ENCODE measurements at places on chromosomes 2 and 18.

- peak; percentile 12 for DNase-seq
Measured at GRCh38 chr2:203185864-203186263, 53.0 kb upstream of the CYP20A1 start.

- no peak for DNase-seq
Measured at GRCh38 chr2:239330836-239331235, 70.0 kb downstream of the HDAC4 start.

- DNase-seq: no peak
Measured at GRCh38 chr2:17850151-17850550, 28.3 kb upstream of the KCNS3 start.

GRCh38 chr2:25453199-25453905 lies 111.6 kb upstream of the DNMT3A start:
- DNase-seq: no peak

- no peak for DNase-seq
Measured at GRCh38 chr2:24886691-24887304, 33.2 kb downstream of the ADCY3 start.

DNA sequence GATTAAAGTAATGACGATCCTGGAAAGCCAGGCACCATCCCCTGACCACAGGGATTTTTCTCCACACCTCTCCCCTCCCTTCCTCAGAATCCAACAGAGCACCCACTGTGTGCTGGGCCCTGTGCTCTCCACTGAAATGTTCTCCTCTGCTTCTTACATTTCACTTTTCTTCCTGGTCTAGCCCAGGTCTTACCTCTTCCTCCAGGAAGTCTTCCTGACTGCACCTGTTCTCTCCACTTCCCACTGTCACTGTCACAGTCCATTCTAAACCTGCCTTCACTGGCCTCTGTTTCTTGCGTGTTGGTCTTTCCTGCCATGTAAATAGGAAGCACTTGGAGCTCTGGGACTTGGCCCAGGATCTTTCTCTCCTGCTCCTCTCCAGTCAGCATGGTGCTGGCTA lies 7.4 kb upstream of the NGEF start:
- DNase-seq: no peak

DNA sequence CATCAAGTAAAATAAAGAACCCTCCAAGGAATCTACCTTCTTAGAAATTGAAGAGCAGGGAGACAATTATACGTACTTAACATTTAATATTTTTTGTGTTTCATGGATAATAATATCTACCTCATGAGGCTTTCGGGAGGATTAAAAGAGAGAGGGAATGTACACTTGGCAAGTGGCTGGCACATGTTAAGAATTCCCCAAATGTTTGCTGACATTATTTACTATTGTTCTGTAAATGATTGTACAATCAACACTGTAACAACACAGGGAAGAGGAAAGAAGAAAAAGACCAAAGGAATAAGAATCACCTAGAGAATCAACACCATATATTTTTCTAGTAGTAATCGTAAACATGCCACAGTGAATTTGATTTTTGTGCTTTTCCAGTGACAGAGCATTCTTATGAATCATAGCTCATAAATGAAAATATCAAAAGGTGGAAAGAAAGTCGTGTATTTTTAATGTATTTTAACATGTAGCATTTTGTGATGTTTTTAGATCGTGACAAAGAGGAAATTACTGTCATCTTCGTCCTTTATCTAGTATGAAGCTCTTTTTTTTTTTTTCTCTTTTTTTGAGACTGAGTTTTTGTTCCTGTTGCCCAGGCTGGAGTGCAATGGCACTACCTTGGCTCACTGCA lies 67.3 kb downstream of the B3GNT2 start:
- DNase-seq: no peak

- no peak for DNase-seq
Measured at GRCh38 chr2:118786746-118787145, 60.7 kb downstream of the EN1 start.

DNA sequence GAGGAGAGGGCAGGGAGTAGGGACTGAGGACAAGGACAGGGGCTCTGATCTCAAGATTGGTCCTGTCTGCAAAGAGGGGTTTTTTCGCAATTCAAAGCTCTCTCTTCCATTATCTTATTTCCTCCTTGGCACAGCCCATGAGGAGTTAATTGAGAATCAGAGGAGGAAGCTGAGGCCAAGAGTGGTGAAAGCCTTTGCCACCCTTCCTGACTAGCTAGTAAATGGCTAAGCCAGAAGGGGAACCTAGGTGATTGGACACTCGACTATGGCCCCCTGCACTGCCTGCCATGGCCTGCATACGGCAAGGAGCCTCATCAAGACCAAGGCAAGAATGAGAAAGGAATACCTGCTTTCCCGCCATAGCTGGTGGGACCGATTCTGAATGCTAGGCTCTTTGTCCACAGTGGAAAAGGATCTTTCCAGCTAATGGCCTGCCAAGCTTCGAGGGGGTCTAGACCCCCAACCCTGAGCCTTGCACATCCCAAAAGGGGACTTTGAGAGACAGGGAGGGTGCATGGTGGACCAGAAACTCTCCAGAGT lies 237.9 kb downstream of the HAUS1 start:
- DNase-seq: no peak

GRCh38 chr2:39215545-39215944 lies 28.2 kb downstream of the CDKL4 start:
- DNase-seq: no peak

DNA sequence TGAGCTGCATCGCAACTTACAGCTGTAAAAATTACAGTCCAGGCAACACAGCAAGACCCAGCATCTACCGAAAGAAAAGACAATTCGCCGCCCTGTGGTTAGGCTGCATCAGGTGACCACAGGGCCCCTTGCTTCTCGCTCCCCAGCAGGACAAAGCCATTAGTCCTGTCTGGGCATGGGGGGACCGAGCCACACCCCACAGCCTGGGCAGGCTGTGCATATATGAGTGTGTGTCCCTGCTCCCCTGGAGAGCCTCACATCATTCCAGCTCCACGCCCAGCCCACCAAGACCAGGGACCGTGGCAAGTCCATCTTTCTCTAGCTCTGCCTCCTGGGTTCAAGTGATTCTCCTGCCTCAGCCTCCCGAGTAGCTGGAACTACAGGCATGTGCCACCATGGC lies 33.9 kb downstream of the SNORC start:
- no peak for DNase-seq

DNA sequence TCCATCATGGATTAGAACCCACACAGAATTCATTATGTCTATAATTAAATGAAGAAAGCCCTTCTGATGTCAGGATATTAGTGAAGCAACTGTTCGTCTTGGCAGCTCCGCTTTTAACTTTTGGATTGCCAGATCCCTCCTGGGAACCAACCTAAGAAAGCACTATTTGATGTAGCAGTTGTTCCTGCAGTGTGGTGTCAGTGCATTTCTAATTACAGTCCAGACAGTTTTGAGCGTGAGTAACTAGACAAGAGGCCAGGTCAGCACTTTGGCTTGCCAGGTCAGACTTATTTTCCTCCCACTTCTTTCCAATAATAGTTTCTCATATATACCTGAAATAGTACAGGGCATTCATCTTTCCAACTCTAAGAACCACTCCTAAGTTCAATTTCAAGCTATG lies 13.8 kb downstream of the NRXN1 start:
- no peak for DNase-seq

GRCh38 chr2:122061206-122061605 lies 305.8 kb downstream of the TSN start:
- peak; percentile 28 for DNase-seq

All from mesendoderm (in vitro differentiated cells).